SJSA1 (cell line): ENCODE measurements at places on chromosomes 7 and 10.

DNA sequence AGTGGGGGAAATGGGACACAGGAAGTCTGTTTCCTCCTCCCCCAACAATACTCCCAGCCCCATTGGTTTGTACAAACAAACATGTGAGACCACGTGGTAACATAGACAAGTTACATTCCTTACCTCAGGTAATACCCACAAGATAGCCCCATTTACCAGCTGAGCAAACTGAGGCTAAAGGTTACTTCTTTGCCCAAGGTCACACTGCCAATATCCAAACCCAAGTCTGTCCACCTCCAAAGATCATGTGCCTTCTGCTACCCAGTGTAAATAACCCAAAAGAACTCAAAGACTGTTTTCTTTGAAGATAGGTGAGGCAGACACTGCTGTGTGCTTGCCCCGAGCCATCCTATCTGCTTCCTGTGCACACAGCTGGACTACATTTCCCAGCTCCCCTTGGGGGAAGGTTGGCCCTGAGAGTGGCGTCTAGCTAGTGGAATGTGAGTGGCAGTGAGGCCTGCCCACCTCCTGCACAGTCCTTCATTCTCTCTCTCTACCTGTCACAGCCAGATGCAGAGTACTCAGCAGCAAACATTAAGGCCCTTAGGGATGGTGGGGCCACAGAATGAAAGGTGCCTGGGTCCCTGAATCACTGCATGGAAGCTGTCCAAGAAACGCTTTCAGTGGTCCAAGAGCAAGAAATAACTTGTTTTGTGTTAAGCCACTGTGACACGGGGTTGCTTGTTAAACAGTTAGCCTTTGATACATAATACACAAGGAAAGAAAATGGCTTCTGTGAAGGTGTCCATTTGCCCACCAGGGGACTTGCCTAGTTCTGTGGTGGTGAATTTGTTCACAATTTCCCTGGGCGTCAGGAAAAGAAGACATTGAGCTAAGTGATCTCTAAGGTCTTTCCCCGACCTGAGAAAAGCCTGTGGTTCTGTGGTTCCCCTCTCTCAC is 257.7 kb upstream of the NFE2L3 start:
- H3K4me3 ChIP-seq, result no peak overlapping the region
- H3K4me1 ChIP-seq, result no peaks in the 10 kb centered on the region
- H3K36me3 ChIP-seq, result no peaks in the 10 kb centered on the region
- DNase-seq, result no peak

GRCh38 chr7:116361767-116362166 is 137.8 kb upstream of the CAV2 start:
- peaks cover 27% of the 10 kb centered on the region for H3K4me1 ChIP-seq
- H3K27ac ChIP-seq, result no peak overlapping the region
- DNase-seq, result no peak
- no peaks in the 10 kb centered on the region for H3K36me3 ChIP-seq

GRCh38 chr10:126350216-126350992 is 37.9 kb downstream of the ADAM12 start:
- no peaks in the 10 kb centered on the region for H3K36me3 ChIP-seq
- H3K27ac ChIP-seq, result peak overlapping the region; percentile 50
- H3K4me1 ChIP-seq, result peaks cover 14% of the 10 kb centered on the region
- peak; percentile 75 for DNase-seq
- H3K27me3 ChIP-seq, result no peaks in the 10 kb centered on the region

DNA sequence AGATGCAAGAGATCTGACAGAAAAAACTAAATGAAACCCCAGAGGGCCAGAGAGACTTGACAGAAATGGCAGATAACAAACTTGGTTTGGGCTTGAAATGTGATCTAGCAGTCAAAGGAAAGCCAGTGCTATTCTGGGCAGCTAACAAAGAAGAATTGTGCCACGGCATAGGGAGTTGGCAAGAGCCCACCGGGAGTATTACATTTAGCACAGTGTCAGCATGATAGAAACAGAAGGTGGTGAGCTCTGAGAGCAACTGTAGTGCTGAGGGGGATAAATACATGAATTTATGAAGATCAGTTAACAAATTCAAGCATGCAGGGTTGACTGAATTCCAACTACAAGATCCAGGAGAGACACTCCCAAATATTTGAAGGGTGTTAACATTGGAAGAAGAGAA is 91.1 kb downstream of the AHCYL2 start:
- no peak for DNase-seq
- no peaks in the 10 kb centered on the region for H3K4me1 ChIP-seq
- no peak overlapping the region for H3K4me3 ChIP-seq

DNA sequence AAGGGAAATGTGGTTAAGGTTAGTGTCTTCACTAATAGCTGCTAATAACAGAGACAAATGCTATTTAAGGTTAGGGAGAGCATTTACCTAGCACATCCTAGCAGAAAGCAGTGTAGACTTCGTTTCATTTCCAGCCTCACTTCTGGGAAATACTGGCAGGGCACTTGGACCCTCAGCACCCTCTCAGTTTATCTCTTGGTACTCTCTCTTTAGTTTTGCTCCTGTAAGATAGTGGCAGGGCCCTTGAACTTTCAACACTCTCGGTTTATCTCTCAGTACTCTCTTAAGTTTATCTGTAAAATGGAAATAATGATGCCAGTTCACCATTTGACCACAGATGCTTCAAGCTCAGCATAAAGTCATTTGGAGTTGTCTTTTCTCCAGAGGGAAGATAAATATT is 118.4 kb downstream of the MBL2 start:
- H3K4me1 ChIP-seq, result peaks cover 11% of the 10 kb centered on the region
- no peaks in the 10 kb centered on the region for H3K27me3 ChIP-seq
- no peak overlapping the region for H3K27ac ChIP-seq
- H3K4me3 ChIP-seq, result no peak overlapping the region
- no peaks in the 10 kb centered on the region for H3K36me3 ChIP-seq

DNA sequence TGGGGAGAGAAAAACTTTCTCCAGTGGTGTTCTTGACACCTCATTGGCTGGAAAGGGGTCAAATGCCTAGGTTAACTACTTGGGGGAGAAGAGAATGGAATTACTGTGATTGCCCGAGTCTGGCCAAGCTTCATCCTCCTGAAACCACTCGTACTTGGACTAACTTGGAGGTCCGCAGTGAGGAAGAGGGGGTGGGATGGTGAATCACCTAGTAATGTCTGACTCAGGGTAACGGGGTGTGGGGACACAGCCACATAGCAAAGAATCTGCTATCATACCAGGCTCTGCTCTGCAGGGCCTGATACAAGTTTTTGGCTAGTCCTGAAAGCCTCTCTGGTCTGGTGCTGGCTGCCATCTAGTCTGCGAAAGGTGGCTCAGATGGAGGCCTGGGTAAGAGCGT is 190.9 kb downstream of the RPS24 start:
- no peak overlapping the region for H3K27ac ChIP-seq
- DNase-seq, result peak; percentile 18
- peaks cover 12% of the 10 kb centered on the region for H3K4me1 ChIP-seq
- no peaks in the 10 kb centered on the region for H3K27me3 ChIP-seq

DNA sequence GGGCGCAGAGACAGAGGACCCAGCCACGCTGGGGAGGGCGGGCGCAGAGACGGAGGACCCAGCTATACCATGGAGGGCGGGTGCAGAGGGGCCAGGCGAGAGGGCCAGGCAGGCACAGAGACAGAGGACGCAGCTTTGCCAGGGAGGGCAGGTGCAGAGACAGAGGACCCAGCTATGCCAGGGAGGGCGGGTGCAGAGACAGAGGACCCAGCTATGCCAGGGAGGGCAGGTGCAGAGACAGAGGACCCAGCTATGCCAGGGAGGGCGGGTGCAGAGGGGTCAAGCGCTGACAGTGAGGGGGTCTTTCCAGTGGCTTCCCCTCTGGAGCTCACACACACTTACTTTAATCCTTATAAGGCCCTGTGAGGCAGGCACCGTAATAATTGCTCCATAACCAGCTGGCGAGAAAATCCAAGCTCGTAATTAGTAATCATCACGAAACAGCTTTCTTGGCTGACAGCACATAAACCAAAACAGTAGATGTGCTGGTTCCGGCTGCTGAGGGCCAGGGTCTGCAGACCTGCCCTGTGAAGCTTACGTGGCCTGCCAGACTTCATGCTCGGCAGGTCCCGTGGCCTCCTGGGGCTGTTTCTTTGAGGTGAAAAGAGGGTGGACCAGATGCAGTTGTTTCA is 137.2 kb downstream of the VIPR2 start:
- no peaks in the 10 kb centered on the region for H3K4me1 ChIP-seq
- H3K27me3 ChIP-seq, result no peaks in the 10 kb centered on the region; the same call in 1 of the 2 replicates
- no peak overlapping the region for H3K27ac ChIP-seq
- DNase-seq, result no peak
- H3K4me3 ChIP-seq, result no peak overlapping the region
- no peaks in the 10 kb centered on the region for H3K36me3 ChIP-seq

DNA sequence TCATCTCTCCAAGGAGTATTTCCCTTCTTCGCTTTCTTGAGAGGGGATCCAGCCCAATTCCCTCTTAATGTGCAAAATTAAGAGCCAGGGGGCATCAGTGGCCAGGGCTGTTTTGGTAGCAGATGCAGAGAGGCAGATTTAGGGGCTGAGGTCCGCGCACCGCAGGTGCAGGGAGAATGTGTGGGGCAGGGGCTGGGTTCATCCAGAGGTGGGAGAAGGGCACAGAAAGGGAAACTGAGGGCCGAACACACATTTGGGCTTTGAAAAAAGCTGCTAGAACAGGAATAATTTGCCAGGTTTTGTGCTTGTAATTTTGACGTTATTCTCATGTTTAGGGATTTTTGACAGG is 6.5 kb upstream of the SHH start:
- no peak overlapping the region for H3K4me3 ChIP-seq
- H3K4me1 ChIP-seq, result no peaks in the 10 kb centered on the region
- no peak overlapping the region for H3K27ac ChIP-seq
- no peak for DNase-seq

- H3K27ac ChIP-seq, result no peak overlapping the region
- peaks cover 19% of the 10 kb centered on the region for H3K4me1 ChIP-seq
- no peak for DNase-seq
- H3K4me3 ChIP-seq, result no peak overlapping the region
- no peaks in the 10 kb centered on the region for H3K27me3 ChIP-seq
- H3K36me3 ChIP-seq, result no peaks in the 10 kb centered on the region
Observed at GRCh38 chr7:111199643-111200042, 108.7 kb downstream of the LRRN3 start.

GRCh38 chr10:110803830-110804338 is 67.8 kb upstream of the PDCD4 start:
- H3K4me1 ChIP-seq, result peaks cover 17% of the 10 kb centered on the region
- no peak overlapping the region for H3K4me3 ChIP-seq

- H3K36me3 ChIP-seq, result no peaks in the 10 kb centered on the region
- H3K27ac ChIP-seq, result no peak overlapping the region
- H3K27me3 ChIP-seq, result no peaks in the 10 kb centered on the region; the same call in 1 of the 2 replicates
Observed at GRCh38 chr10:120606051-120606764, 149.2 kb downstream of the PLPP4 start.

DNA sequence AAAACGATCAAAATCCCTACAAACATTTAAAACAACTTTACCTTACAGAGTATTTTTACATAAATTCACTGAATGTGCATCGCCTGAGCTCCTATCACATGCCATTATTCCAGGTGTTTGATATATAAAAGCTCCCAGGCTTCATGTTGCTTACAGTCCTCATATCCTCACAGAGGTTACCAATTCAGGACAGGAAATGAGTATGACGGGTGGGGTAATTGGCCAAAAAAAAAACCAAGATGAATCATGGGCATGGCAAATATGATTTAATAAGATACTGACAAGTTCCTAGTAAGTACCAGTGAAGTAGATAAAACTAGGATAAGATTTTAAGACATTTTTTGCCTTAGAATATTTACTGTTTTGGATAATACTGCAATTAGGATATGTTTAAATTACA is 135.8 kb downstream of the KMT2E start:
- H3K27ac ChIP-seq, result no peak overlapping the region
- peaks cover 3% of the 10 kb centered on the region; the same call in 1 of the 2 replicates for H3K36me3 ChIP-seq
- no peaks in the 10 kb centered on the region for H3K4me1 ChIP-seq
- no peaks in the 10 kb centered on the region for H3K27me3 ChIP-seq
- DNase-seq, result no peak
- H3K4me3 ChIP-seq, result no peak overlapping the region

DNA sequence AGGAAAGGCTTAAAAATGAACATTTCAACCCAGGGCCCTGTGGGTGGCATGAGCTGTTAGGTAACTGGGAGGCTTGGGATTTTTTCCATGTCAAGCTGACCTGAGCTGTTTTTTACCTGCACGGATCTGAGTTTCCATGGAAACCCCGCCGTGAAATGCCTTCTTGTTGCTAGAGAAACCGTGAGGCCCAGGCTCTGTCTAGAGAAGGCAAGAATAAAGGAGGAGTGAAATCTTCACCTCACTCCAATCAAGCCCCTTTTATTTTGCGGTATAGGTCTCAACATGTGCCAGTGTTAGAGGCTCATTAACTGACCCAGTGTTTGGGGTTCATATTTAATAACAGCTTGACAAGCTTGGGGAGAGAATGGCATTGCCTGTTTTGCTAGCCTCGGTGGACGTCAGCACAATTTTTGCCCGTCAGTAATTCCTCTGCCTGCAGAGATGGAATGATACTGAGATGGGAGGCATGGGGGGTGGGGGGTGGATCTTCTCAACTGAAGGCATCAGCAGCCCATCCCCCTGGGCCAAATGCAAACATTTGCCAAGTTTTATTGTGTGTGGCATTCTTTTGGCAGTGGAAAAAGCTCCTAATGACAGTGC is 48.9 kb upstream of the PDCD4 start:
- H3K36me3 ChIP-seq, result peaks cover 71% of the 10 kb centered on the region
- H3K27ac ChIP-seq, result no peak overlapping the region
- H3K4me1 ChIP-seq, result no peaks in the 10 kb centered on the region
- no peak overlapping the region for H3K4me3 ChIP-seq
- H3K27me3 ChIP-seq, result no peaks in the 10 kb centered on the region

- DNase-seq, result no peak
Observed at GRCh38 chr7:636396-636795, 90.1 kb upstream of the DNAAF5 start.

GRCh38 chr7:71442492-71443190 is 310.7 kb downstream of the GALNT17 start:
- no peaks in the 10 kb centered on the region for H3K4me1 ChIP-seq
- no peak overlapping the region for H3K27ac ChIP-seq
- H3K27me3 ChIP-seq, result no peaks in the 10 kb centered on the region

DNA sequence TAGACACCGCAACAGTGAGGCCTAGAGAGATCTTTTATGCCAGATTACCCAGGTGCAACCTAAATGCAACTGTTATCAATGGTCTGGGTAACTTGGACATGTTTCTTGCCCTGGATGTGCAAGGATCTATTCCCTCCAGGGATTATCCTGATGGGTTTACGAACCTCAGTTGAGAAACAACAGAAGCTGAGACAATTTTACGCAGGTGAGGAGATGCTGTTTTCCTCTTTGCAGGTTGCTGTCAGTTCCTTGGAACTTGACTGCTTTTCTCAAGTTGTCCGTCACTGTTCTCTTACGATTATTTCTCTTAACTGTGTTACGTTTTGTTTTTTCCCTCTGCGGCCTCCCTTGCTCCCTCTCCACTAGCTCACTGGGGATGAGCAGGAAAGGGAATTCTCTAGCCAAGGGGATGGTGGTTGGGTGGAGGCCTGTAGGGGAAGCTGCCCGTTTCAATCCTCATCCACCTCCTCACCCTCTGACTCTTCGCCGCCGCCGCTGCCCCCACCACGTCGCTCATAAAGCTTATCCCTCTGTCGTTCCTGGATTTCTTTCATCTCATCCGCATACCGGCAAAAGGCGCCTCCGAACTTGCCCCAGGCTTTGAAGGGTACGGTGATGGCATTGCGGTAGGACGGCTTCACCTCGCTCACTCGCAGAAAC is 1.2 kb downstream of the PURB start:
- peaks cover 62% of the 10 kb centered on the region for H3K36me3 ChIP-seq
- H3K27ac ChIP-seq, result peak overlapping the region; percentile 87
- H3K4me3 ChIP-seq, result peak overlapping the region; percentile 97
- DNase-seq, result no peak
